ENCODE measurements at places on chromosomes 7 and 10. TPM values are rescaled to one million over a fixed set of nuclear protein-coding genes. Genes with fewer than 3 reads are reported as not detected.

Gene ANXA8
- total RNA-seq: not detected

Gene POLR2J3
- total RNA-seq: 217 TPM

Gene ADRA2A
- not detected for total RNA-seq

Gene TMEM139
- total RNA-seq: not detected

Gene LHPP
- total RNA-seq: 83.5 TPM

Gene MSS51
- 6.4 TPM for total RNA-seq

Gene PAOX
- 24.9 TPM for total RNA-seq

Gene ANKRD61
- total RNA-seq: not detected

Gene BCCIP
- total RNA-seq: 43.5 TPM

Gene FAM107B
- 347 TPM for total RNA-seq

Gene PTF1A
- total RNA-seq: not detected

Gene WNT16
- 7.4 TPM for total RNA-seq

Gene FXYD4
- total RNA-seq: not detected

Gene C10orf62
- not detected for total RNA-seq

Gene TMEM130
- 0.49 TPM for total RNA-seq

Gene COL13A1
- not detected for total RNA-seq

Gene KIF20B
- 25.3 TPM for total RNA-seq

Gene ZNF853
- total RNA-seq: 6.3 TPM

Gene FAM25G
- total RNA-seq: not detected

Gene ZNF37A
- total RNA-seq: 26.4 TPM

Gene PITX3
- total RNA-seq: not detected

Gene NUDT1
- total RNA-seq: 22.9 TPM

Gene KCNIP2
- 3.5 TPM for total RNA-seq

Gene AHR
- 11.2 TPM for total RNA-seq

Gene ASB10
- total RNA-seq: not detected

Gene CNTNAP2
- total RNA-seq: 7.4 TPM

Gene WEE2
- total RNA-seq: not detected

Gene METTL27
- total RNA-seq: 1.9 TPM

Gene CTTNBP2
- total RNA-seq: 0.27 TPM

Gene ERVW-1
- total RNA-seq: not detected

Gene LLCFC1
- not detected for total RNA-seq

Measured in B cell (primary cell).